NCI-H1694 (cell line): ENCODE measurements at places on chromosomes 1 and 21.

- DNase-seq = no peak
Observed at GRCh38 chr1:169610858-169611257, 19.1 kb downstream of the SELP start.

DNA sequence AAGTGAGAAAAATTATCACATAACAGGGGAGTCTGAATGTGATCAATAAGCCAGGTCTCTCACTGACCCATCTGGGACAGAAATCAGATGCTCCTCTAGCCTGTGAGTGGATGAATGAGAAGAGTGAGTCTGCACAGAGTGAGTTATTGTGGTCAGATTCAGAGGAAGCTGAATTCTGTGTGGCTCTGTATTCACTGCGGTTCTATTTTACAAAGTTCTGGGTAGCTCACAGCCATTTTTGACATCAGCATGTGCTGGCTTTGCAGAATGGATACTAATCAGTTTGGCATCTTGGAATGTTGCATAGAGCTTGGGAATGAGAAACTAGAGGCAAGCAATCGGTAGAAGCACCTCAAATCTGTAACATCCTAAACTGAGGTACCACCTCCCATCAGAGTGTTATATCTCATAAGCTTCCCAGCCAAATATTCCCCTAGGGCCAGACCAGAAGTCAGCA is 3.8 kb downstream of the COLGALT2 start:
- DNase-seq = no peak

DNA sequence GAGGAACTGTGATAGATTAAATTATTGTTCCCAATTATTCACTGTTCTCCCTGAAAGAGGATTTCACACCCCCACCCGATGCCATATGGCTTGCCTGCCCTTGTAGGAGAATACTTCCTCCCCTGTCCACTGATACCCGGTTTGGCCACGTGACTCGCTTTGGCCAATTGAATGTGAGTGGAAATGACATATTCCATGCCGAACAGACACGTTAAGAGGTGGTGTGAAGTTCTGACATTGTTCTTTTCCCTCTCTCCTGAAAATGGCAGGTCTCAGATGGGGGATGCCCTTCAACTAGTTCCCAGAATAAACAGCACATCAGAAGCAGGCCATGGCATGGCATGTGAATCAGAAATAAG is 5.3 kb downstream of the STUM start:
- no peak for DNase-seq

DNA sequence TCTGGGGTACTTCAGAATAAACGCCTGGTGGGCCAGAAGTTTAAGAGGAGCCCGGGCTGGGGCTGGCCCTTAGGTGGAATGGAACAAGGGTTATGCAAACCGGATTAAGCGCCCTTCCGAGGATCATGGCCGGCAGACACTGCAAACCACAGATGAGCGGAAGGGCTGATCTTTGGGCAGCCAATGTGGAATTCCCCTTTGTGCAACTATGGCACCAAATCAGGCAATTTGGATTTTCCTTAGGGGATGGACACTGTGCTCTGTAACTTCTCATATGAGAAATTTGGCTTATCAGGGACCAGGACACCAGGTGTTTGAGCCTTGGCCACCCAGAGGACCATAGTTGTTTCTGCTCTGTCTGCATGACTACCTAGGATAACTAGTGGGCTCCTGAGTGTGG is 5.7 kb upstream of the IL10 start:
- no peak for DNase-seq

DNA sequence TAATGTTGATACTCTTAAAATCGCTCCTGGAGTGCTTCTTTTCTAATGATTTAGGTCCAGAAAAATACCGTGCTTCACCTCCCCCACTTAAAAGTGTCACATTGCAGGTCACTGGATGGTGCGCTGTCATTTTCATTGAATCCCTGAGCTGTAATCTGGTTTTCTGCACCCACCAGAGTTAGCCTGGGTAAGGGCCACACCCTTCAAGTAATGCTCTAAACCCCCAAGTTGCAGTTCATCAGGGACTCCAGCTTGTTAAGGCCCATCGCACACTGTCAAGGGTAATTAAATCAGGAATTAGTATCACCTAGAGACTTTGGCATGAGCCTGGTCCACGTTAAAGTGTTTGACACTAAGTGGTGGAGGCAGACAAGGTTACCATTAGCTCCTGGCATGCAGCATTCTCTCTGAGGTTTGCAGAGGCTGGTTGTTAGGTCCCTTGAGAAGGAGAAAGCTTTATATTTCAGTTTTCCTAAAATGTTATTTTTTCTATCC is 34.0 kb downstream of the ASTN1 start:
- DNase-seq = no peak

- no peak for DNase-seq
Observed at GRCh38 chr1:9860887-9861286, 37.1 kb upstream of the CLSTN1 start.

- no peak for DNase-seq
Observed at GRCh38 chr1:43306688-43307457, 6.1 kb downstream of the TIE1 start.

DNA sequence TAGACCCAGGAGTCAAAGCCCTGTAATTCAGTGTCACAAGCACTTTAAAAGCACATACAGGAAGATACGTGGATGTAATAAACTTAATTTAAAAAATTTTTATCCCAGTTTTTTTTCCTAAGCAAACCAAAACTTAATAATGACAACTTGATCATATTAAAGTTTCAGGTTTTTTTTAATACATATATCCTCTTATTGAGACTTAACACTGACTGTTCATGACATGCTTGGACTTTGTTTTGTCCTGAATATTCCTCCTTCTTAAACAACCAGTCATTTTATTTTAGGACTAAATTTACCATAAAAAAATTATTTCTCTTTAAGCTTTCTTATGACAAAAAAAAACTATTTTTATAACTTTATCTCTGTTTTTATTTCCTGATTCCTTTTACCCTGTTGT is 64.1 kb downstream of the WDR4 start:
- DNase-seq = no peak
